ENCODE measurements at places on chromosomes 4 and X. TPM values are rescaled to one million over a fixed set of nuclear protein-coding genes. Genes with fewer than 3 reads are reported as not detected.

DNA sequence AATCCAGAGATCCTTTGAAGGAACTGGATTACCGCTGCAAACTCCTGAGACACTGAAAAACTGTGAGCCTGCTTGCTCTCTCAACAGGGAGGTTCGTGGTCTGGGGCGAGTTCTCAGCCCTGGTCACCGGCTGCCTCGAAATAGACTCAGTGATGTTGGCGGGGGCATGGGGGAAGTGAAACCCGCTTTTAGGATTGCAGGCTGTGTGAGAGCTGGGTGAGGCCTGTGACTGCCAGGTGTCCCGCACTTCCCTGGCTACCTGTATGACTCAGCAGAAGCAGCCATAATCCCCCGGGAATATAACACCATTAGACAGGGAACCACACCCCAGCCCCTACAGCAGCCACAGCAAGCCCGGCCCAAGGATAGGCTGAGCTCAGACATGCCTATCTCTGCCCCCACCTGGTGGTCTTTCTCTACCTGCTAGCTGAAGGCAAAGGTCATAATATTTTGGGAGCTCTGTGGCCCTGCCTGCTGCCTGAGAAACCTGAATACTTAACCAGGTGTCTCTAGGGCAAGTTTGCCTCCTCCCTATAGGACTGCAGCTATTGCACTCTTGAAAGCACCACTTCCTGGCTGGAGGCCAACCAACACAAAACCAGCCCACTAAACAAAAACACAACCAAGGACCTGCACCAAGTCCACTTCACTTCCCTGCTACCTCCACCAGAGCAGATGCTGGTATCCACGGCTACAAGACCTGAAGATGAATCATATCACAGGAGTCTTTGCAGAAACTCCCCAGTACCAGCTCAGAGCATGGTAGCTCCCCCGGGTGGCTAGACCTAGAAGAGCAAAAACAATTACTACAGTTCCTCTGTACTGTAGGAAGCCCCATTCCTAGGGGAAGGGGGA, 202.0 kb downstream of the RRAGB start:
- DNase-seq, result no peak
- H3K27me3 ChIP-seq, result no peaks in the 10 kb centered on the region
- H3K4me3 ChIP-seq, result no peak overlapping the region
- H3K4me1 ChIP-seq, result no peaks in the 10 kb centered on the region

DNA sequence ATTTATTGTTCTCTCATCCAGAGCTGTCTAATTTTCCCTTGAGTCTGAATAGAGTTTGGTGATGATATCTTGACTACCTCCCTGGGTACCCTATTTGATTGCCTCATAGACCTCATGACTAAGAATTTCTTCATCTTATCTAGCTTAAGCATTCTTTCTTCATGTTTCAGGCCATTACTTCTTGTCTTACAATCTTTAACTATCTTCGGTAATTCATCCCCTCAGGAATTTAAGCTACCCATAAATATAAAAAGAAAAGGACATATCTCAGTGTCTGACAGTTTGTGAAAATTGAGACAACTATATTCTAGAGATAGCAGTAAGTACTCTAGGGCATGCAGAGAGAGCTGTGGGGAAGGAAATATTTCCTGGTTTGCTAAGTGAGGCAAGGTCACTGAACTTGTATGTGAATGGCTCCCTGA, 466.1 kb upstream of the GRID2 start:
- no peak overlapping the region for H3K27ac ChIP-seq
- no peaks in the 10 kb centered on the region for H3K27me3 ChIP-seq
- H3K4me1 ChIP-seq, result no peaks in the 10 kb centered on the region
- no peak for DNase-seq
- no peak overlapping the region for H3K4me3 ChIP-seq
- no peaks in the 10 kb centered on the region for H3K36me3 ChIP-seq

GRCh38 chrX:22922961-22923360, 76.8 kb upstream of the DDX53 start:
- DNase-seq, result no peak
- H3K27ac ChIP-seq, result no peak overlapping the region
- no peaks in the 10 kb centered on the region for H3K4me1 ChIP-seq
- H3K27me3 ChIP-seq, result no peaks in the 10 kb centered on the region
- H3K36me3 ChIP-seq, result no peaks in the 10 kb centered on the region

GRCh38 chr4:11427121-11427996, 1.3 kb downstream of the HS3ST1 start:
- H3K36me3 ChIP-seq, result no peaks in the 10 kb centered on the region
- H3K4me3 ChIP-seq, result peak overlapping the region; percentile 71
- H3K4me1 ChIP-seq, result no peaks in the 10 kb centered on the region
- H3K27ac ChIP-seq, result no peak overlapping the region
- peaks cover 33% of the 10 kb centered on the region for H3K27me3 ChIP-seq
- no peak for DNase-seq

- no peak overlapping the region for H3K27ac ChIP-seq
- no peak for DNase-seq
- H3K4me3 ChIP-seq, result no peak overlapping the region
- H3K36me3 ChIP-seq, result no peaks in the 10 kb centered on the region
These were observed 4.5 kb downstream of the NFKB1 start for GRCh38 chr4:102505708-102506107.

GRCh38 chrX:109134777-109135176, 347.1 kb downstream of the GUCY2F start:
- no peaks in the 10 kb centered on the region for H3K36me3 ChIP-seq
- H3K4me3 ChIP-seq, result no peak overlapping the region
- no peaks in the 10 kb centered on the region for H3K27me3 ChIP-seq
- H3K27ac ChIP-seq, result no peak overlapping the region

DNA sequence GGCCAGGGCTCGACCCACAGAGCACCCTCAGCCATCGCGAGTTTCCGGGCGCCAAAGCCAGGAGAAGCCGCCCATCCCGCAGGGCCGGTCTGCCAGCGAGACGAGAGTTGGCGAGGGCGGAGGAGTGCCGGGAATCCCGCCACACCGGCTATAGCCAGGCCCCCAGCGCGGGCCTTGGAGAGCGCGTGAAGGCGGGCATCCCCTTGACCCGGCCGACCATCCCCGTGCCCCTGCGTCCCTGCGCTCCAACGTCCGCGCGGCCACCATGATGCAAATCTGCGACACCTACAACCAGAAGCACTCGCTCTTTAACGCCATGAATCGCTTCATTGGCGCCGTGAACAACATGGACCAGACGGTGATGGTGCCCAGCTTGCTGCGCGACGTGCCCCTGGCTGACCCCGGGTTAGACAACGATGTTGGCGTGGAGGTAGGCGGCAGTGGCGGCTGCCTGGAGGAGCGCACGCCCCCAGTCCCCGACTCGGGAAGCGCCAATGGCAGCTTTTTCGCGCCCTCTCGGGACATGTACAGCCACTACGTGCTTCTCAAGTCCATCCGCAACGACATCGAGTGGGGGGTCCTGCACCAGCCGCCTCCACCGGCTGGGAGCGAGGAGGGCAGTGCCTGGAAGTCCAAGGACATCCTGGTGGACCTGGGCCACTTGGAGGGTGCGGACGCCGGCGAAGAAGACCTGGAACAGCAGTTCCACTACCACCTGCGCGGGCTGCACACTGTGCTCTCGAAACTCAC, 3.6 kb downstream of the MID1IP1 start:
- no peaks in the 10 kb centered on the region for H3K36me3 ChIP-seq
- H3K27ac ChIP-seq, result peak overlapping the region; percentile 94
- peak overlapping the region; percentile 83 for H3K4me3 ChIP-seq
- DNase-seq, result peak; percentile 50
- H3K4me1 ChIP-seq, result peaks cover 5% of the 10 kb centered on the region

GRCh38 chr4:36285784-36286480, 4.5 kb downstream of the DTHD1 start:
- H3K4me3 ChIP-seq, result no peak overlapping the region
- H3K27ac ChIP-seq, result peak overlapping the region; percentile 65
- no peaks in the 10 kb centered on the region for H3K27me3 ChIP-seq
- DNase-seq, result peak; percentile 7
- no peaks in the 10 kb centered on the region for H3K36me3 ChIP-seq

DNA sequence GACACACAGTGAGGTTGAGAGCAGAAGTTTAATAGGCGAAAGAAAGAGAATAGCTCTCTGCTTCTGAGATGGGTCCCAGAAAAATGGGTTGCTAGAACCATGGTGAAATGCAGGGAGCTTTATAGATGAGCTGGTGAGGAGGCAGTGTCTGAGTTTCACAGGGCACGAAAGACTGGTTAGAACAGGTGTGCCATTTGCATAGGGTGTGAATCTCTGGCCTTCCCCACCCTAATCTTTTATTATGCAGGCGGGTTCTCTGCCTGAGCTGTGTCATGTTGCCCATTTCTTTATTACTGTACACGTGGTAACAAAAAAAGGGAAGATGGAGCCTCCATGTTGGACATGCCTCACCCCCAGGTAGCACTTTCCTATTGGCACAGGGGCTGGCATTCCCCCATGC, 39.1 kb downstream of the FUNDC1 start:
- H3K27me3 ChIP-seq, result no peaks in the 10 kb centered on the region
- H3K27ac ChIP-seq, result no peak overlapping the region
- no peaks in the 10 kb centered on the region for H3K4me1 ChIP-seq
- H3K4me3 ChIP-seq, result no peak overlapping the region
- peak; percentile 9 for DNase-seq
- no peaks in the 10 kb centered on the region for H3K36me3 ChIP-seq

DNA sequence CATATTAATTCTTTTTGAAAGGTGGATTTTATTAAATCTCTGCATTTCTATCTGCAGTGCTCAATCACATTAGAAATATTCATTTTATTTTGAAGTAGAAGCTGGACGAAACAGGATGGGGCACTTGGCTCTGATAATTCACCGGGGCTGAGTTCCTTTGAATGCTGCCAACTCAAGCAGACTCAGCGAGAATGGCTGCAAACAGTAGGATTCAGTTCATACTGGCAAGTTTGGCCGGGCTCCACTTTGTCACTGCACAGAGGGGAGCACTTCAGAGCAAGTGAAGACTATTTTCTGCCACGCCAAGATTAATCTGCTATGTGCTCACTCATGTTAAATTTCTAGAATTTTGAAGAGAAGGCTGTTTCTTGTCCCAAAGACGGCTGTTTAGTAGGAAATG, 30.7 kb upstream of the KLHL8 start:
- no peak for DNase-seq
- H3K36me3 ChIP-seq, result no peaks in the 10 kb centered on the region
- H3K27me3 ChIP-seq, result no peaks in the 10 kb centered on the region
- no peaks in the 10 kb centered on the region for H3K4me1 ChIP-seq

GRCh38 chr4:100828986-100829685, 311.3 kb upstream of the EMCN start:
- no peaks in the 10 kb centered on the region for H3K4me1 ChIP-seq
- H3K4me3 ChIP-seq, result no peak overlapping the region
- DNase-seq, result peak; percentile 18
- no peaks in the 10 kb centered on the region for H3K36me3 ChIP-seq

DNA sequence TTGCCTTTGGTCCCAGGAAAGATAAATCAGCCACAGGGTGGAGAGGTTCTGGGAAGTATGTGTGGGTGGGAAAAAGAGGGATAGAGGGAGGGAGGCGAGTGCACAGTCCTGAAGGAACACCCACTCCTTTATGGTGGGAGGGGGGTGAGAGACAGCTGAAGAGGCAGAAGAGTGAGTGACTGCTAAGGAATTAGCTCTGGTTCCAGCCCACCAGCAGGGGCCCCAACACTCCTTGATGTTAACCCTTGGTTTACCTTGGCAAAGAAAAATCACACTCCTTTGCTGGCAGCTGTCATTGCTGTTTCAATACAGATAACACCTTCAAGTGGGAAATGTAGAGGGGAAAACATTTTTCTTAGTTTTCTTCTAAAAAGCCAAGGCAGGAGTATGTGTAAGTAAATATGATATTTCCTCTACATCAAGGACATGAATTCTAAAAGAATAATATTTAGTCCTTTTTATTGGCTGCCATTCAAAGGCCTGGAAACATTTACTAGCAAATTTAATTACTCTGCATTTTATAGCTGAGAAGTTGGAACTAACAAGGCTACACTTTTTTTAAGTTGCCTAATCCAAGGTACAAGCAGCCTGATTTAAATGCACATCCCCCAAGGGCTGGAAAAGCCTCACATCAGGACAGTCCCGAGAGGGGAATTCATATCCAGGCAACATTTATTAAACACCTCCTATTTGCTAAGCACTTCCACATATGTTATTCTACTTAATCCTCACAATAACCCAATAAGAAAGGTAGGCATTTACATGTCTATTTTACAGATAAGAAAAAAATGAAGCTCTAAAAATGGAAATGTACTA, 81.7 kb downstream of the HS6ST2 start:
- no peaks in the 10 kb centered on the region for H3K36me3 ChIP-seq
- no peak overlapping the region for H3K4me3 ChIP-seq
- H3K27me3 ChIP-seq, result no peaks in the 10 kb centered on the region

DNA sequence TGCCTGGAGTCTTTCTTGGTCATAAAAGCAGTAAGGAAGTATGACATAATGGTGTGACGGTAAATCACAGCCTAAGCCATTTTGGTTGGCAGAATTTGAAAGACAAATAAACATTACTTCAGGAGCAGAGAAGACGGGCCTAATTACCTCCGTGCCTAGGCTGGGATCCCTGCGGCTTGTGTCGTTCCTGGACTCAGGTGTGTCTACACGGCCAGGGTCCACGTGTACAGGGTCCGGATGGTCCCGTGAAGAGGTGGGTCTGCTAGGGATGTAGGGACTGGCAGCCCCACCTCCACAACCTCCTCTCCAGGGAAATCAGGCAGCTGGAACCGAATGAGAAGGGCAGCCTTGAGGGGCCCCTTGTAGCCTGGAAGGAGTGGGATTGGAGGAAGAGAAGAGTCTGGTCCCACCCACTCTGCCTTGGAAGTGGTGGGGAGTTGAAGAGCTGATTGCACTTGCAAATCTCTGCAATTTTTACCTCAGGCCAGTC, 55.4 kb upstream of the PLAC1 start:
- H3K27ac ChIP-seq, result no peak overlapping the region
- no peaks in the 10 kb centered on the region for H3K36me3 ChIP-seq
- H3K4me3 ChIP-seq, result no peak overlapping the region
- DNase-seq, result no peak
- H3K4me1 ChIP-seq, result no peaks in the 10 kb centered on the region
- H3K27me3 ChIP-seq, result no peaks in the 10 kb centered on the region

- no peaks in the 10 kb centered on the region for H3K4me1 ChIP-seq
- no peak overlapping the region for H3K4me3 ChIP-seq
- H3K27me3 ChIP-seq, result no peaks in the 10 kb centered on the region
- no peak overlapping the region for H3K27ac ChIP-seq
- DNase-seq, result no peak
These were observed 116.3 kb downstream of the BMP15 start for GRCh38 chrX:51026862-51027261.

- H3K27ac ChIP-seq, result peak overlapping the region; percentile 60
- peaks cover 53% of the 10 kb centered on the region for H3K4me1 ChIP-seq
- peaks cover 3% of the 10 kb centered on the region for H3K36me3 ChIP-seq
- DNase-seq, result peak; percentile 34
These were observed 15.8 kb downstream of the EFNB1 start for GRCh38 chrX:68844581-68844980.

GRCh38 chr4:141587897-141588296, 48.5 kb upstream of the IL15 start:
- no peaks in the 10 kb centered on the region for H3K4me1 ChIP-seq
- no peak overlapping the region for H3K4me3 ChIP-seq
- DNase-seq, result no peak
- no peak overlapping the region for H3K27ac ChIP-seq

AR gene
- polyA plus RNA-seq, result not detected

MTM1 gene
- polyA plus RNA-seq, result 13.2 TPM

NIPAL1 gene
- 3.5 TPM for polyA plus RNA-seq

SSX4 gene
- not detected for polyA plus RNA-seq

SPANXC gene
- not detected for polyA plus RNA-seq

MYOZ2 gene
- 8.4 TPM for polyA plus RNA-seq

PCDH7 gene
- under 0.01 TPM for polyA plus RNA-seq
